Memory B cell (primary cell): ENCODE measurements at places on chromosomes 2 and 18.

DNA sequence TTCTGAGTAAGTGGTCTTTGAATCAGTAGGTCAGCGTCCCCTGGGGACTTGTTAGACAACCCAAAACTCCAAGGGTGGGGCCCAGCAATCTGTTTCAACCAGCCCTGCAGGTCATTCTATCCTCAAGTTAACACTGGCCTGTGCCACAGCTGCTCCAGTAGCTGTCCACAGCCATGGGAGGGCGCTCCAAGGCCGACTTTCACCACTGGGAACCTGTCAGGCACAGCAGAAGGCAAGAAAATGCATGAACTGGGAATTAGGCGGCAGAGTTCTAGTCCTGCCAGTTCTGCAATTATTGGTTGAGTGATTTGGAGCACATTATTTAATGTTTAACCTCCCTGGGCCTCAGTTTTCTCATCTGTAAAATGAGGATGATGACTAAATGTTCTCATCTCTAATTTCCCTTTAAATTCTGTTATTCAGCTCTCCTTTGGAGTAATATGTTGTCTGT is 17.4 kb upstream of the MRPL33 start:
- no peak for DNase-seq

- DNase-seq = no peak
Observed at GRCh38 chr2:44674473-44675284, 266.8 kb upstream of the SIX3 start.

- DNase-seq = no peak
Observed at GRCh38 chr2:59239146-59239545, 998.0 kb upstream of the FANCL start.

DNA sequence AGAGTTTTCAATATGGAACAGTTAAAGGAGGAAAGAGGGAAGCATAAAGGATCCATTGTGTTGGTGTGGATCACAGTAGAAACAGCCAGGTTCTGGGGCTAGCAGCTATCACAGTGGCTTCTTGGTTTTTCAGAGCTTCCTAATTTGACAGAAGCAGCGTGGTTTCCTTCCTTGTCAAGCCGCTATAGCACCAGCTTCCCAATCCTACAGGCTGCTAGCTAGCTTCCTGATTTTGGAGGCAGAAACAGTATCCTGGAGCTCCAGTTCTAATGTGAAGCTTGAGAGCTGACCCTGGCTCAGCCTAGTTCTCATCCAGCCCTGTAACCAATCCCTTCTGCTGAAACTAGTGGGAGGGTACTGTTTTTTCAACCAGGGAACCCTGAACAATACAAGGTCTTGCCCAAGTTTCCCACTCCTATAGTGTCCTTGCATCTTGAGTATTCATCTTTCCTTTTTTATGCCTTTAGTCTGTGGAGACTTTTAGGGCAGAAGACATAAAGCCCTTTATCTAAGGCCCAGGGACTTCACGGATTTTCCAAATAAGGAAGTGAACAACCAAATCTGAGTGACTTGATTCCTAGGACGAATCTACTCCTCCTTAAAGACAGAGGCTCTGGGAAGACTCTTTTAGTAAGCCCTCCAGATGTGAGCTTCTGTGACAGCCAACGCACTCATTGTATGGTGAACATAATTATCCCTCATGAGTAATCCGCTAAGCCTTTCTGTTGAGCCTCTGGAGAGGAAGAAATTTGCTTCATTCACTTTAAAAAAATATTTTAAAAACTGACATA is 33.8 kb downstream of the CCDC93 start:
- no peak for DNase-seq

DNA sequence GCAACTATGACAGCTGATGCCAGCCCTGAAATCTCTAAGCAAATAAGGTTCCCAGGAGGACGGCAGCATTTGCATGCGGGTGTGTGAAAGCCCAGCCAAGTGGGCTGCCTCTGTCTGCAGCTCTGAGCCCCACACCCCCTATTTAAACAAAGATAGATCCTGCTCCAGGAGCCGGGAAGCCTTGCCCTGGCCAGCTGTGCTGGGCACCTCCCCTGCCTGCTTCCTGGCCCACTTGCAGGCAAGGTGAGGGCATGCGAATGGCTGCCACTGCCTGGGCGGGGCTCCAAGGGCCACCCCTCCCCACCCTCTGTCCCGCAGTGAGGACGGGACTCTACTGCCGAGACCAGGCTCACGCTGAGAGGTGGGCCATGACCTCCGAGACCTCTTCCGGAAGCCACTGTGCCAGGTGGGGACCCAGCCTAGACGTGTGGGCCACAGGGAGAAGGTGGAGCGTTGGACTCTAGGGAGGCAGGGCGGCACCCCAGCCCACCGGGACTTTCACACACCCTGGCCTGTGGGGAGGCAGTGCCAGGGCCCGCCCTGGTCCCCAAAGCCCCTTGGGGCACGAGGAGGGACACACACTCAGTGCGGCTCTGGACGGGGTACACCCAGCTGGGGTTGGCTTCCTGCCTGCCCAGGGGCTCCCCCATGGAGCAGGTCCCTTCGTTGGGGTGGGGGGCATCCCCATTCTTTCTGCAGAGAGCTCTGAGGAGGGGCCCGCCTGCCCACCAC is at the start of gene ANO7:
ANO7 (plus strand) TSS at position 317 of the 732 bp plus-strand sequence. CDS start 1,387 bp downstream, outside the sequence.
- peak; percentile 14 for DNase-seq

DNA sequence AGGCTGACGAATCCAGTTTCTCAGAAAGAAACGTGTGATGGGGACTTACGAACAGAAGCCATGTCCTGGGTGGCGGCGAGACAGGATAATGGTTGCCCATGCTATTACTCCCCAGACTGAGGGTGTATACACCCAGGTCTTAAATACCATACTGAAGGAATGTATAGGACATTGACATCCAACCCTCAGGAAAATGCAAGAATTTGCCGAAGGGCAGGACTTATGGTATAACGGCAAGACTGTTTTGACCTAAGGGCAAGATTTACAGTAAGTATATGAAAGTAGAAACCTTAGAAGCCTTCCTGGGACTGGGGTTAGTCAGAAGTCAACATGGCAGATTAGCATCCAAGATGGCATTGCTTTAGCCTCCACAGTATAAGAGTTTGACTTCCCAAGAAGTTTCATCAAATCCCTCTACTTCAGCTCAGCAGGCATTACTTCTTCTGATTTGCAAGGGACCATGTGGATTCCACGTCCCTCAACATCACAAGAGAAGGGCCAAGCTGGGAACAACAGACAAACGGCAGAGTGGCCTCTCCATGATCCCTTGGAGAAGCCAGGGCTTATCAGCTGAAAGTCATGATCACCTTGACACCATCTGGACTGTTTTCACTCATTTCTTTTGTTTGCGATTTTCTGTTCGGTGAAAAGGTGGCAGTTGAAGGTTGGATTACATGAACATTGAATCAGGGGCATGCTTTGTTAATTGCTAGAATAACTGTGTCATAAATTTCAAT is 21.1 kb downstream of the ST3GAL5 start:
- DNase-seq = no peak

- DNase-seq = no peak
Observed at GRCh38 chr18:71075147-71075546, 786.3 kb downstream of the SOCS6 start.

GRCh38 chr2:35963824-35964223 is 391.8 kb upstream of the CRIM1 start:
- DNase-seq = no peak
